ENCODE measurements at places on chromosomes 7 and 10. TPM values are rescaled to one million over a fixed set of nuclear protein-coding genes. Genes with fewer than 3 reads are reported as not detected.

The CNPY1 gene
- not detected for polyA plus RNA-seq

DNA sequence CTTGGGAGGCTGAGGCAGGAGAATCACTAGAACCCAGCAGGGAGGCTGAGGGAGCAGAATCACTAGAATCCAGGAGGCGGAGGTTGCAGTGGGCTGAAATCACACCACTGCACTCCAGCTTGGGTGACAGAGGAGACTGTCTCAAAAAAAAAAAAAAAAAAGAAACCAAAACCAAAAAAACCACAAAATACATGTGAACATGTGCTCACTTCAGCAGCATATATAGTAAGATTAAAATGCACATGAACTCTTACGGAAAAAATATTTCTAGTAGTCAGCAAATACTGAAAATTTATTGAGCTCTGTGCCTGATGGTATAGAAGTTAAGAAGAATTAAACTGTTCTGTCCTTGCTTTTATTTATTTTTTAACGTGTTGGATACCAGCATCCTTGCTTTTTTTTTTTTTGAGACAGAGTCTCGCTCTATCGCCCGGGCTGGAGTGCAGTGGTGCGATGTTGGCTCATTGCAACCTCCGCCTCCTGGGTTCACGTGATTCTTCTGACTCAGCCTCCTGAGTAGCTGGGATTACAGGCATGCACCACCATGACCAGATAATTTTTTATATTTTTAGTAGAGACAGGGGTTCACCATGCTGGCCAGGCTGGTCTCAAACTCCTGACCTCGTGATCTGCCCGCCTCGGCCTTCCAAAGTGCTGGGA lies 9.6 kb upstream of the ZNF487 start:
- H3K27me3 ChIP-seq: no peaks in the 10 kb centered on the region
- peaks cover 17% of the 10 kb centered on the region for H3K4me1 ChIP-seq
- no peak overlapping the region for H3K4me3 ChIP-seq
- H3K27ac ChIP-seq: peak overlapping the region; percentile 62

- no peak for DNase-seq
- no peaks in the 10 kb centered on the region for H3K36me3 ChIP-seq
- no peak overlapping the region for H3K4me3 ChIP-seq
- no peak overlapping the region for H3K27ac ChIP-seq
Measured at GRCh38 chr7:136016649-136017395, 39.7 kb upstream of the MTPN start.

DNA sequence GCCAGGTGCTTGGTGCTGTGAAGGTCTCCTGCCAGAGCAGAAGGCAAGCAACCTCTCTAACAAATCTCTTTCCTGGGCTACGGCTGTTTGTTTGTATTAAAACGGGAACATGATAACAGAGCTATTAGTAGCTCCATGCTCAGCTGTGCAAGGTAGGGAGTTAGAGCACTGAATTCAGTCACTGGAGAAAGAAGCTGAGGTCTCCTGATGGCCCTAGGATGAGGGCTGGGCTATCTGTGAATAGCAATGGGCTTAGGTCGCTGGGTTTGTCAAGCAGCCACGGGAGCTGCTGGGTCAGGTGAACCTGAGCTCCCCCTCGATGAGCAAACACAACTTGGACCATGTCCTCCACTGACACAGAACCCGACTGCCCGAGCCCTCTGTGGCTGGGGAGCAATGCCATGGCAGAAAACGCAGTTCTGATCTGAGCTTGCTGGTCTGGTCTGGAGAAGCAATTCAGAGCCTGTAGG lies 24.4 kb downstream of the TACC2 start:
- H3K27me3 ChIP-seq: no peaks in the 10 kb centered on the region
- H3K4me1 ChIP-seq: no peaks in the 10 kb centered on the region
- H3K4me3 ChIP-seq: no peak overlapping the region
- DNase-seq: no peak
- H3K27ac ChIP-seq: no peak overlapping the region

- DNase-seq: peak; percentile 29
- H3K27ac ChIP-seq: no peak within 1 kb of the TSS
- no peak within 1 kb of the TSS for H3K4me3 ChIP-seq
- H3K4me1 ChIP-seq: peaks cover 6% of the 10 kb centered on the region
- no peaks in the 10 kb centered on the region for H3K36me3 ChIP-seq
Measured at GRCh38 chr7:99928994-99929729, at the start of gene GJC3. TSS of gene GJC3 (minus strand) at chr7:99929620. CDS start at chr7:99929620, 0 bp downstream.

The HMX2 gene
- polyA plus RNA-seq: not detected

The FAM221A gene
- polyA plus RNA-seq: 11.3 TPM

The PRPS1L1 gene
- polyA plus RNA-seq: not detected

DNA sequence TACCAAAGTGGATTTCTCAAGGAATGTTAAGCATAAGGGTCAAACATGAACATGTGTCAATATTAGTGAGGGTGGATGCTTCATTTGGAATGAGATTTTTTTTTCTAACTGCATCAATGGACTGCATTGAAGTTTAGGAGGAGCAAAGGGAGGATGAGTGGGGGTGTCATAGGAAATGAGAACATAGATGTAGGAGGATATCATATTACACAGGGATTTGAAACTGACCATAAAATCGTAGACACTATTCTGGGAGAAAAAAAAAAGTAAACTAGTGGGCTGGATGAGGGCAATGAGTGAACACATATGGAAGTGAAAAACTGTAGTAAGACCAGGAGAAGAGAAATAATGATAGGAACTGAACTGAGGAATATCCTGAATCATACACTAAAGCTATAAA lies 109.4 kb downstream of the SEMA3A start:
- H3K27me3 ChIP-seq: no peaks in the 10 kb centered on the region
- no peaks in the 10 kb centered on the region for H3K4me1 ChIP-seq
- H3K27ac ChIP-seq: no peak overlapping the region
- no peaks in the 10 kb centered on the region for H3K36me3 ChIP-seq
- no peak for DNase-seq

DNA sequence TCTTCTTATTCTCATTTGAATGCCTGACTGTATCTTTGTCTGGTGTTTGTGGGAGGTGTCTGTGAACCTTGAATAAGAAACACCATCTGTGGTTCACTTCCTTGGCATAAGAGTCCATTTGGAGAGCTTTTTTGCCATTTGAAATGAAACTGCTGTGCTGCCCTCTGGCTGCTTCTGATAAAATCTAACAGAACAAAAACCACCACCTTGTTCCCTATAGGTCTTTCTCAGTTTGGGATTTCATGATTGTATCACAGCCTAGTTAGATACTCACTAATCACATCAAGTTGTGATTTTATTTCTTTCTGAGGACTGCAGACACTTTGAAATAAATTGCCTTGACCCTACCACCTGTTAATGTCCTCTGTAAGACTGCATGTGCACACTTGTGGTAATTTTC lies 102.7 kb upstream of the FAM13C start:
- no peaks in the 10 kb centered on the region for H3K36me3 ChIP-seq
- no peak overlapping the region for H3K27ac ChIP-seq
- no peaks in the 10 kb centered on the region for H3K27me3 ChIP-seq
- no peak for DNase-seq
- H3K4me1 ChIP-seq: no peaks in the 10 kb centered on the region
- no peak overlapping the region for H3K4me3 ChIP-seq

DNA sequence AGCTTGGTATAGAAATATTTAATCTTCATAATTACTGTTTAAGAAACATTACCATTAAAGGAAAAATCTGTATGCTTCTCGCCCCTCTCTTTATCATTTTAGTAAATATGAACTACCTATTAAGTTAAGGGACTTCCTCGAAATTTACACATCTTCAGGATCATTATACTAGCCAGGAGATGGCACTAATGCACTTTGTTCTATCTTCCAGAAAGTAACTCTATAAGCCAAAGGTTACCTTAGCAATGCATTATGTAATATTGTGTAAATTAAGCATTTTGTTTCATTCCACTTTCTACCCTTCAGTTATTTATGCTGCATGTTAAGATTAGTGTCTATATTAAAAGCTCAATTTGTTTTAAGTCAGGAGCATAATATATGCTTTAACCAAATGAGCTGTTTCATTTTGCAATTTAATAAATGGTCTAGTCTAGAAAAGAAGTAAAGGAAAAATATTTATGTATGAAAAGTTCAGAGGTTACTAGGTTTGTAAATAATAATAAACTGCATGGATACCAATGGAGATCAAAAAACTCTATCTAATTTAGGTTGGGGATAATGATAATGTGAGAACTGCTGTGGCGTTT lies 128.5 kb downstream of the ANKRD7 start:
- H3K27me3 ChIP-seq: no peaks in the 10 kb centered on the region
- H3K4me3 ChIP-seq: no peak overlapping the region
- no peak overlapping the region for H3K27ac ChIP-seq
- no peak for DNase-seq
- no peaks in the 10 kb centered on the region for H3K4me1 ChIP-seq
- no peaks in the 10 kb centered on the region for H3K36me3 ChIP-seq

- H3K27ac ChIP-seq: no peak overlapping the region
- no peaks in the 10 kb centered on the region for H3K36me3 ChIP-seq
- peak; percentile 21 for DNase-seq
Measured at GRCh38 chr10:129030996-129031843, 435.8 kb upstream of the MGMT start.

- no peaks in the 10 kb centered on the region for H3K4me1 ChIP-seq
- DNase-seq: no peak
- no peaks in the 10 kb centered on the region for H3K27me3 ChIP-seq
- no peak overlapping the region for H3K4me3 ChIP-seq
- no peak overlapping the region for H3K27ac ChIP-seq
- H3K36me3 ChIP-seq: no peaks in the 10 kb centered on the region
Measured at GRCh38 chr10:35752469-35753461, 110.7 kb upstream of the FZD8 start.

The MIOS gene
- 43.6 TPM for polyA plus RNA-seq

GRCh38 chr10:45368181-45368580 lies 5.8 kb upstream of the ALOX5 start:
- peak overlapping the region; percentile 89 for H3K27ac ChIP-seq
- H3K4me1 ChIP-seq: peaks cover 52% of the 10 kb centered on the region
- H3K36me3 ChIP-seq: no peaks in the 10 kb centered on the region
- no peaks in the 10 kb centered on the region for H3K27me3 ChIP-seq
- no peak overlapping the region for H3K4me3 ChIP-seq

The PLXDC2 gene
- 0.17 TPM for polyA plus RNA-seq

DNA sequence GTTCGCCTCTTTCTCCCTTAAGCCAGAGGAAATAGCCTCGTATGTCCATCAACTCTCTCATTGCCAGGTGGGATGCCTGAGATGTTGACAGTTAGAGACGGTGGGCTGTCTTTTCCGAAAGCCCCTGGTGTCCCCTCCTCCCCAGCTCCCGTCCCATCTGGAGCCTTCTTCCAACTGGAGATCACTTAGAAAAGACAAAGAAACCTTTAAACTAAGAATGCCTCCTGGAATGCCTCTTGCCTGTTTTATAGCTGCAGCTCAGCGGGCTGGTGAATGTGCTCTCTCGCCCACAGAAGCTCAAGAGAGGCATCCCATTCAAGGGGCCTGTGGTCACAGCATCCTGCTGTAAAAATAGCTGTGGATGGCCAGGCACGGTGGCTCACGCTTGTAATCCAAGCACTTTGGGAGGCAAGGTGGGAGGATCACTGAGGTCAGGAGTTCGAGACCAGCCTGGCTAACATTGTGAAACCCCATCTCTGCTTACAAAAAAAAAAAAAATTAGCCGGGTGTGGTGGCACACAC lies 5.2 kb upstream of the MYL10 start:
- H3K4me3 ChIP-seq: no peak overlapping the region
- DNase-seq: no peak
- H3K27ac ChIP-seq: no peak overlapping the region
- H3K4me1 ChIP-seq: no peaks in the 10 kb centered on the region
- H3K36me3 ChIP-seq: no peaks in the 10 kb centered on the region

DNA sequence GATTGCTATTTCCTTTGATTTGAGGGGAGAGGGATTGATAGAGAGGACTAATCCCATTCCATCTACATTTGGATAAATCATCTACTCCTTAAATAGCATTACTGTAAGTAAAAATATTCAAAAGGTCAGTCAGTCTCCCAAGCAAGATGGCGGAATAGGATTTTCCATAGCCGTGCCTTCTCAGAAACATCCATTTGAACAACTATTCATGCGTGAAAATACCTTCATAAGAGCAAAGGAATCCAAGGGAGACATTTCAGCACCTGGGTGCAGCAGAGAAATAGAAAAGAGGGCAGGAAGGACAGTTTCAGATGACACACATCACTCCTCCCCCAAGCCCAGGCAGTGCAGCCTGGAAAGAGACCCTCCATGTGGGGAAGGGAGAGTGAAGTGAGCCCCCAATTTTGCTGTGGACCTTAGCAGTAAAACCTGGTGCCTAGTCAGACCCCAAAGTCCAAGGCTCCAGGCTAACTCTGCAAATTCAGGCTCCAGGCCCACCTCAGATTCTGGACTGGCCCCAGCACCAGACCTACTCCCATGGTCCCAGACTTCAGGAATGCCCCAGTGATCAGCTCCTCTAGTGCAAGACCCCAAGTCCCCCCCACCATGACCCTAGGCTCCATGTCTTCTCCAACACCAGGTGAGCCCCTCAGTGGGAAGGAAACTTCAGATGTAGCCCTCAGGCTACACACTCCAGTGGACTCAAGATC lies 104.3 kb upstream of the LANCL2 start:
- no peak overlapping the region for H3K27ac ChIP-seq
- H3K27me3 ChIP-seq: no peaks in the 10 kb centered on the region
- H3K4me1 ChIP-seq: peaks cover 1% of the 10 kb centered on the region
- no peaks in the 10 kb centered on the region for H3K36me3 ChIP-seq

The IFIT1B gene
- polyA plus RNA-seq: not detected

DNA sequence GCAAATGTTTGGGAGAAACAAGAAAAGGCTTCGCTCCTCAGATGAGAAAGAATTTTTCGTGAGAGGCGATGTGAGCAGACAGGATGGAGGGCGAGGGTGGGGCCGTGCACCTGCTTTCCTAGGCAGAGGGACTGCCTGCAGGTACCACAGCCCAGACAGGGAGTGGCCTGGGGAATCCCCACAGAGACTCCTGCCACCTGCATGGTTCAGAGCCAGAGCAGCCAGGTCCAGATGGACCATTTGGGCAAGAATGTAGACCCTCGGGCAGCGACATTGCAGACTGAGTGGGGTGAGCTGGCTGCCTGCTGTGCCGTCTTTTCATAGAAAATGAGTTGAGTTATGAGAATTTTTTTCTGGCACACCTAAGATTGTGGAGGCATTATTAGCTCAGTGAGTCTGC lies 216.8 kb downstream of the SNX10 start:
- H3K4me3 ChIP-seq: no peak overlapping the region
- H3K27me3 ChIP-seq: peaks cover 4% of the 10 kb centered on the region
- H3K27ac ChIP-seq: no peak overlapping the region
- H3K36me3 ChIP-seq: no peaks in the 10 kb centered on the region
- no peak for DNase-seq

The PHKG1 gene
- 2.1 TPM for polyA plus RNA-seq

DNA sequence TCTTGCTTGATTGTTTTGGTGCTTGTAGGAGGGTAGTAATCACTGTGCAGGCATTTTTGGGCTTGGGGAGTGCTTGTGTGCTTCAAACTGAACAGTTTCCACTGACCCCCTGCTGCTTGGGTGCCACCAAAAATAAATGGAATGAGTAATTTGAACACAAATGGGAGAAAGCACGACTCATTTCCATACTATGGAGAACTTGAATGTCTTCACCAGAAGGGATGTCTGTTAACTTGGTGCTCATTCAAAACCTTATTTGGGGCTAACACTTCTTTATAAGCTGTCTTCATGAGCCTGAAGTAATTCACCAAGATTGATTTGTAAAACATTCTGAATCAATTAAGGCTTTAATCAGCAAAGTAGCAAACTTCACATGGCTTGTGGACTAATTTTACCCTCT lies 560.3 kb downstream of the SDK1 start:
- no peaks in the 10 kb centered on the region for H3K36me3 ChIP-seq
- no peaks in the 10 kb centered on the region for H3K4me1 ChIP-seq
- H3K4me3 ChIP-seq: no peak overlapping the region
- no peaks in the 10 kb centered on the region for H3K27me3 ChIP-seq
- DNase-seq: no peak
- no peak overlapping the region for H3K27ac ChIP-seq

The CYP3A5 gene
- not detected for polyA plus RNA-seq

- H3K27ac ChIP-seq: no peak overlapping the region
- H3K36me3 ChIP-seq: no peaks in the 10 kb centered on the region
- no peak for DNase-seq
- H3K27me3 ChIP-seq: no peaks in the 10 kb centered on the region
- H3K4me1 ChIP-seq: no peaks in the 10 kb centered on the region
- no peak overlapping the region for H3K4me3 ChIP-seq
Measured at GRCh38 chr7:84113906-84114850, 80.4 kb downstream of the SEMA3A start.

Measured in B cell (primary cell).